Activated CD4-positive, alpha-beta T cell treated with anti-CD3 and anti-CD28 coated beads for 48 hours (primary cell): ENCODE measurements at places on chromosomes 3 and 15.

GRCh38 chr3:119939077-119939476 lies 155.2 kb downstream of the GSK3B start:
- DNase-seq = no peak

- no peak for DNase-seq
These were observed 19.2 kb upstream of the EPHB1 start for GRCh38 chr3:134775831-134776230.

GRCh38 chr3:112755845-112756613 lies 90.6 kb downstream of the CD200R1L start:
- DNase-seq = no peak

DNA sequence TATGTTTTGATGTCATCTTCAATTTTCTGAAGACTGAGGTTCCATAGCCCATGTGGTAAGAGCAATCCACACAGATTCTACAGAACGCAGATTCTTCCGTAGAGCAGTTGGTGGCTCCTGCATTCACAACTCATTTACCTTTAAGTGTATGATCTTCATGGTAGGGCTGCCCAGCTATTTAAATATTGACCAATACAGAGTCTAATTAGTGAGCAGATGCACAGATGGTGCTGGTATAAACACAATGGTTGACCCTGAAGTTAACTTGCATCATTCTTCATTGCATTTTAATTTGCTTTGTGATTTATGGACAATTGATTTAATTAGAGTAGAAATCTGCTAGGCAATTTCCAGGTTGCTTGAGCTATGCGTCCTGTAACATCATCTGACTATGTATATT lies 269.2 kb downstream of the SQOR start:
- DNase-seq = no peak

DNA sequence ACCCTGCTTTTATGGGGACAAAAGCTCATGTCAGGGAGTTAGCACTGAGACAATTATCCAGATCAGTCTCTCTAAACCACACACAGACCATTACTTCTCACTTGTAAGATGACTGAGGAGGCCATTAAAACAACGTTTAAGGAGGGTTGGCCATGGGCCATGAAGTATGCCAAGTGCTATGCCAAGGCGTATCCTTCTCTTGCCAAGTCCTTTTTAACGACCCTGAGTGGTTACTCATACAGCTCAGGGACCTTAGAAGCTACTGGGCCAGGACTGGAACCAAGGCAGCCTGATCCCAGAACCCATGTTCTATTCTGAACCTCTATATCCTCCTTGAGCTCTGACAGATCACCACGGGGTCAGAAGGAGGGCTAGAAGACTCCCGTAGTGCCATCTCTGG lies 50.0 kb downstream of the NMNAT3 start:
- no peak for DNase-seq
